ENCODE measurements at places on chromosomes 13 and 19. TPM values are rescaled to one million over a fixed set of nuclear protein-coding genes. Genes with fewer than 3 reads are reported as not detected.
A peak's percentile ranks its signal among the peaks of the same experiment; 100 is the strongest.

DNA sequence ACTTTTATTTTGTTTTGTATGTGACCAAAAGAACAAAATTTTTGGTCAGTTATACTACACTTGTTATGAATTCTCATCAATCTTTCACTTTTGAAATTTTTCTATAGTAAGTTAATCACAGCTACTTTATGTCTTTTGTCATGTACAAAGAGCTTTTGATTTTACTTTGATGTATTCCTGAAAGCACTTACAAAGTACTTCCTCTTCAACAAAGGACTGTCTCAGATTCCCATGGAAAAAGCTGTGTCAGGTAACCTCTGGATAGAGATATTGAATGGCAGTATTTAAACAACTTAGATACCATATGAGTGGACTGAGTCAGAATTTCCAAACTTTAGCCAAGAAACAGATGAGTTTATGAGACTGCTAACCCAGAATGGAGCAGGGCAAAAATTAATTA, 689.3 kb upstream of the ATXN8OS start:
- H3K4me1 ChIP-seq: no peaks in the 10 kb centered on the region
- H3K4me3 ChIP-seq: no peak overlapping the region
- H3K27ac ChIP-seq: no peak overlapping the region
- no peaks in the 10 kb centered on the region for H3K27me3 ChIP-seq
- no peak for DNase-seq

The ONECUT3 gene
- total RNA-seq: not detected

The APOC4 gene
- not detected for total RNA-seq

The SHISA7 gene
- not detected for total RNA-seq

DNA sequence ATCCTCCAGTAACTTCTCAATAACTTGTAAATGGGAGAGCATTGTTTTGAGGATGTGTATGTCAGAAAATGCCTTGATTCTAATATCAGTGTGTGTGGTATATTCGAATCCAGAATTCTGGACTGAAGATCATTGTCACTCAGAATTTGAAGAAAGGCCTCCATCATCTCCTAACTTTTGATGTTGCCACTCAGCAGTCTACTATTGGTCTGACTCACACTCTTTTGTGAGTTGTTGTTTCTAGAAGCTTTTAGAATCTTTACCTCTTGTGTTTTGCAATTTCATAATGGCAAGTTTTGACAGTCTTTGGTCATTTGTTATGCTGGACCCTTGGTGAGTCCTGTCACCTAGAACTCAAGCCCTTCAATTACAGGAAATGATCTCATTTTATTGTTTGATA, 77.0 kb downstream of the RUBCNL start:
- no peak overlapping the region for H3K4me3 ChIP-seq
- DNase-seq: no peak
- peaks cover 9% of the 10 kb centered on the region for H3K4me1 ChIP-seq
- peaks cover 38% of the 10 kb centered on the region for H3K36me3 ChIP-seq

The TEX101 gene
- not detected for total RNA-seq

DNA sequence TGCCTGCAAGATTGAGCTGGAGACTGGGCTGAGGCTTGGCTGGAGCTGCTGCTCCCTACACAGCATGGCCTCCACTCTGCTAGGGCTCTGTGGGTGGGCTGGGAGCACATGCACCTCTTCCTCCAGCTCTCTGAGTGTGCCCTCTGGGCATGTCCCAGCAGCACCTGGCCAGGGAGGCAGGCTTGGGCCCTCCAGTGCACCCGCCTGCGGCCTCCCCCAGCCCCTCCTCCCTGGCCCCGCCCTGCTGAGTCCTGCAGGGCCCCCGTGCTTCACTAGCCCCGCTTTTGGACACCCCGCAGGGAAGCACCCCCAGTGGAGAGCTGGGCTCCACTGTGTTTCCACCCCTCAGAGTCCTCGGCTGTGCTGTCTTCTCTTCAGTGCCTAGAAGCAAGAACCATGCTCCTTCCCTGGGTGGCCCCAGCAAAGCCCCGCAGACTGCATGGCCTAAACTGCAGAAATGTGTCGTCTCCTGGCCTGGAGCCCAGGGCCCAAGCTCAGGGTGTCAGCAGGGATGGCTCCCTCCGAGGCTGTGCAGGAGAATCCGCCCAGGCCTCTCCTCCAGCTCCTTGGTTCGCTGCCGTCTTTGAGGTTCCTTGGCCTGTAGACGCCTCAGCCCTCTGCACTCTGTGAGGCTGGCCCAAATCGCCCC, 5.0 kb upstream of the TEX29 start:
- H3K4me3 ChIP-seq: no peak overlapping the region
- DNase-seq: no peak
- H3K27me3 ChIP-seq: no peaks in the 10 kb centered on the region

DNA sequence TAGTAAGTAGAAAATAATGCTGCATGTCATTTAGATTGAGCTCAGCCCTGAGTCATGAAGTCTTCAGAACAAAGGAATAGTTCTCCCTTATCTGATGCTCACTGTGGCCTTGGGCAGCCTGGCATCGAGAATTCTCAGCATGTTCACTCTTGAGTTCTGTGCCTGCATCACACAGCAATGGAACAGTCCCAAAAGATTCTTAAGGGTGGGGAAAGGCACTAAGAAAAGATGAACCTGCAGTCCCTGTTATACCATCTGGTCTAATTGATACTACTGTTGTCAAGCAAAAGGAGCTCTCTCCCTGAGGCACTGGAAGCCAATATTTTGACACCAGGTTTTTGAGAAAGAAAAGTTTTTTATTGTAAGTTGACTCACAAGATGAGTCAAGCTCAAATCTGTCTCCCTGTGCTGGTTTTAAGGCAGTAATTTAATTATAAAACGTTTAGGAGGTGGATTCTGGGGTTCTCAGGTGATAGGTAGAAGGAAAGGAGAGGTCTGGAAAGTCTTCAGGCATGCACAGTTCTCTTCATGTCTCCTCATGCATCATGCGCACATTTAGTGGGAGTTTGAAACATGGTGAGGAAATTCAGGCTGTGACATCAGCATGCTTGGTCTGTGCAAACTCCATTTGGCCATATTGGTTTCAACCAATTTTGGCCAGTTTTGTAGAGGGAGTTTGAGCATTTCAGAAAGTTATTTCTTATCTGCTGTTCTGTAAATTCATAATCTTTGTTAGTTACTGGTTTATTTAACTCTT, 38.1 kb upstream of the ZNF766 start:
- H3K4me1 ChIP-seq: peaks cover 6% of the 10 kb centered on the region
- DNase-seq: no peak
- H3K4me3 ChIP-seq: no peak overlapping the region
- H3K27ac ChIP-seq: no peak overlapping the region
- peaks cover 41% of the 10 kb centered on the region for H3K36me3 ChIP-seq

DNA sequence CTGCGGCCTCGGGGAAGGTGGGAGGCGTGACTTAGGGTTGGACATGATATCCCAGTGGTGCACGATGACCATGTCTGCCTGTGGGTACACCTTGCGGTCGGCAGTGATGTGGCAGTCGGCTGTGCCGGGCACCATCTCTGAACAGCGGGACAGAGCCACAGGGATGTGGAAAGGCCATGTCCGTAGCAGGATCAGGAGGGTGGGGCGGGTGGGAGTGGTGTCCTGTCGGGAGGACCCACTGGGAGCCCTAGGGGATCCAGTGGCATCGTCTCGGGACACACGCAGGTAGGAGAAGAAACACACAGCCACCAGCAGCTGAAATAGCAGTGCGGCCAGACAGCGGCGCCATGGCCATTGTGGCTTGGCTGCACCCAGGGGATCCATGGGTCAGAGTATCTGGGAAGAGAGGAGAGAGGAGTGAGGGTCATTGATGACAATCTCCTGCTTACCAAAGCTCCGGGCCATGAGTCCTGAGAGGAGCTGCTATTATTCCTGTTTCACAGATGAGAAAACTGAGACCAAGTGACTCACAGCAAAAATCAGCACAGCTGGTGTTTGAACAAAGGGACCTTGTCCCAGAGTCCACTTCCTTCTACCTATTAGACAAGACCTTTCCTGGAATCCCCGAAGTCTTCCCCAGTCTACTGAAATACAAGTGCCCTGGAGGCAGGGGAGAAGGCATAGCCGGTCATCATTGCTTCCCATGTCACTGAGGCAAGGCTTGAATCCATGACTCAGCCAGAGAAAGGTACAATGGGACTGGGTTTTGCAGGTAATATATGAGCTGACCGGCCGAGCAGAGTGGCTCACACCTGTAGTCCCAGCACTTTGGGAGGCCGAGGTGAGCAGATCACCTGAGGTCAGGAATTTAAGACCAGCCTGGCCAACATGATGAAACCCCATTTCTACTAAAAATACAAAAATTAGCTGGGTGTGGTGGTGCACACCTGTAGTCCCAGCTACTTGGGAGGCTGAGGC, 5.2 kb upstream of the FUT6 start:
- H3K36me3 ChIP-seq: no peaks in the 10 kb centered on the region
- no peak overlapping the region for H3K4me3 ChIP-seq
- H3K4me1 ChIP-seq: no peaks in the 10 kb centered on the region
- no peak overlapping the region for H3K27ac ChIP-seq
- H3K27me3 ChIP-seq: no peaks in the 10 kb centered on the region
- no peak for DNase-seq

- no peak overlapping the region for H3K27ac ChIP-seq
- no peaks in the 10 kb centered on the region for H3K27me3 ChIP-seq
- H3K36me3 ChIP-seq: no peaks in the 10 kb centered on the region
Measured at GRCh38 chr13:80458543-80458942, 117.6 kb upstream of the SPRY2 start.

GRCh38 chr13:33285420-33286124, at the start of gene STARD13:
Gene STARD13 (minus strand): TSS chr13:33285755. CDS start chr13:33285638, 117 bp downstream.
- peaks cover 16% of the 10 kb centered on the region for H3K4me1 ChIP-seq

The LCP1 gene
- 741 TPM for total RNA-seq

The ZNF414 gene
- 23.6 TPM for total RNA-seq

- H3K27ac ChIP-seq: no peak overlapping the region
- no peak for DNase-seq
- H3K4me3 ChIP-seq: no peak overlapping the region
Measured at GRCh38 chr13:41048640-41049039, 12.7 kb upstream of the WBP4 start.

The ZNF99 gene
- not detected for total RNA-seq

DNA sequence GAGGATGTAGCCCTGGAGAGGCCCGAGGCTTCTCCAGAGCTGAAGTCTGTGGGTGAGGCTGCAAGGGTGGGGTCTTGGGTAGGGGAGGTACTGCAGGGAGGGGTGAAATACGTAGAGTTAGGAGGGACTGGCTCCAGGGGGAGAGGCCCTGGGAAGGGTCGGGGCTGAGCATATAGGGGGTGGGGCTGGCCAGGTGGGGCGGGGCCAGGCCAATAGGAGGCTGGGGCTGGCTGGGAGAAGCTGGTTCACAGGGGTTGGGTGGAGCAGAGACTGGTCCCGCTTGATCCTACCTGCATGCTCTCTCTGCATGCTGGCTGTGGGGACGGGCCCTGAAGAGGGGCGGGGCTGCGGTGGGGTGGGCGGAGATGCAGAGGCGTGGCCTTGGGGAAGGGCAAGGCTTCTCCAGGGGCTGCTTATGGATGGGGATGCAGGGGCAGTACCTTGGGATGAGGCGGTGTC, 51.9 kb downstream of the CELF5 start:
- peaks cover 8% of the 10 kb centered on the region for H3K4me1 ChIP-seq
- H3K4me3 ChIP-seq: peak overlapping the region; percentile 28
- H3K36me3 ChIP-seq: no peaks in the 10 kb centered on the region
- H3K27me3 ChIP-seq: peaks cover 11% of the 10 kb centered on the region
- DNase-seq: no peak

The ZNF580 gene
- 33.3 TPM for total RNA-seq
